ENCODE measurements at places on chromosomes 6 and 20.

DNA sequence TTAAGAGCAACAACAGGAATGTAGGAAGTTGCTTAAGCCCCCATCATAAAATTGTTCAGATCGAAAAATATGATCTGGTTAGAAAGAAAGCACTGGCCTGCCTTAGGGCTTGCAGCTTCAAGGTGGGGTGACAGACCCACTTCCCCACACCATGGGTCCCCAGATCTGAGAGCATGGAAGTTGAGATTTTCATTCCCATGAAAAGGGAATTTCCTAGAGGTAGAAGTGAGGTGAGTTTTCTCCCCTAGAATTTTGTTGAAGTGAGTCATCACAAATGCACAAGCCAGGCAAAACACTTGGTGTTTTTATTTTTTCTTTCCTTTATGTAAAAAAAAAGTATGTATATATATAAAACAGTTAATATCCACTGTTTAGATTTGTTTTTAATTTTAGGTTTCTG is 213.6 kb upstream of the SUPT3H start:
- no peak for DNase-seq

GRCh38 chr6:31308050-31308844 is 36.4 kb upstream of the HLA-C start:
- peak; percentile 59 for DNase-seq

- DNase-seq = no peak
These were observed 154.9 kb upstream of the BEND6 start for GRCh38 chr6:56799989-56800388.

- no peak for DNase-seq
These were observed 539.7 kb downstream of the QKI start for GRCh38 chr6:163954088-163954775.

DNA sequence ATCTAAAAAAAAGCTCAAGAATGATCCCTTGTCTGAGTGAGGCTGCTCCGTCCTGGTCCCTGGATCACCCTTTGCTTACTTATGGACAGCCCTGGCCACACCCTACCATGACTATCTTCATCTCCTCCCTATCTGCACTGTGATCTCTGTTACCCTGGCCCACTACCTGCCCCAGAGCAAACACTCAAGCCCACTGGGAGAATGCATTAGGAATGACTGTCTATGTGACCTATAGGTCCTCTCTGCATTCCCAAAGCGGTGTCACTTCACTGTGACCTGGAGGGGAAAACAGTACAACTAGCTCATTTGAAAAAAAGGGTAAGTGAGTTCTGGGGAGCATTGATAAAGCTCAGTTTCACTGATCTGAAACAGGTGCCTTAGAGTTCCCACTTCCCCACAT is 86.4 kb upstream of the FOXP4 start:
- DNase-seq = no peak

DNA sequence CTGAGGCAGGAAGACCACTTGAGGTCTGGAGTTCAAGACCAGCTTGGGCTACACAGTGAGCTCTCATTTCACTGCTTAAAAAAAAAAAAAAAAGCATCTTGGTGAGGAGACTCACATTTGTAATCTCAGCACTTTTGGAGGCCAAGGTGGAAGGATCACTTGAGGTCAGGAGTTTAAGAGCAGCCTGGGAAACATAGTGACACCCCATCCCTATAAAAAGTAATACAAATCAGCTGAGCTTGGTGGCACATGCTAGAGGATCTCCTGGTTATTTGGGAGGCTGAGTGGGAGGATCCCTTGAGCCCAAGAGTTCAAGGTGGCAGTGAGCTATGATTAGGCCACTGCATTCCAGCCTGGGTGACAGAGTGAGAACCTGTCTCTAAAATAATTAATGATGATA is 29.4 kb upstream of the SYNCRIP start:
- DNase-seq = no peak
